T-helper 9 cell (primary cell): ENCODE measurements at places on chromosomes 3 and 15.

DNA sequence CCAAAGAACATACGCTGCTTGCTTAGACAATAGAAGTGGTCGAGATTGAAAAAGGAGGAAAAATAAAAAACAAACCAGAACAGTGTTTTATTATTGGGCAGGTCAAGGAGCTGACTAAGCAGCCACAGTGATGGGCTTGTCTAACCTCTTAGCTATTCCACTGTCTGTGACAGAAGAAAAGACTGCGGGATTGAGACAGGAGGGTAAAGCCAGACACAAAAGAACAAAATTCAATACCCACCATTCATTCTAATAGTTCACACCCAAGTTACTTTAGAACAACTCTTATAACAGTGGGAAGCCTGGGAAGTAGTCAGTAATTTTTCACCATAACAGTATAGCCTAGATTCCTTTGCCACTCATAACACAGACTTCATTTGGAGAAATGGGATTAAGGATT, 435.4 kb downstream of the MFSD1 start:
- DNase-seq = no peak

GRCh38 chr3:14280326-14280725, 101.7 kb downstream of the LSM3 start:
- no peak for DNase-seq

DNA sequence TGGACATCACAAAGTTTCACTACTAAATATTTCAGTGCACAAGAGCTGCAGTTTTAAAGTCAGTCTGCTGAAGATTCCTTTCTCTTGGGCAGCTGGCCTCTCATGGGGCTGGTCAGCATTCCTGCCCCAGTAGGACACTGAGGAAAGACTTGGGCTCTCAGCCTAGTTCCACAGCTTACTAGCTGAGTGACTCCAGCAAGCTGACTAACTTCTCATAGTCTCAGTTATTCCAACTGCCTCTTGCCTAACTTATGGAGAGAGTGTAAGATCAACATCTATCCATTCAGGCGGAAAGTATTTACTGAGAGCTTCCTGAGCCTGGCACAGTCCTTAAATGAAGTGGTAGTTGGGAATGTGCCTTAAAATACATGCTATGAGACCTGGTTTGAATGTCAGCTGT, 27.0 kb downstream of the TM4SF4 start:
- DNase-seq = no peak

GRCh38 chr3:47573190-47574172, 5.2 kb downstream of the CSPG5 start:
- DNase-seq = no peak

DNA sequence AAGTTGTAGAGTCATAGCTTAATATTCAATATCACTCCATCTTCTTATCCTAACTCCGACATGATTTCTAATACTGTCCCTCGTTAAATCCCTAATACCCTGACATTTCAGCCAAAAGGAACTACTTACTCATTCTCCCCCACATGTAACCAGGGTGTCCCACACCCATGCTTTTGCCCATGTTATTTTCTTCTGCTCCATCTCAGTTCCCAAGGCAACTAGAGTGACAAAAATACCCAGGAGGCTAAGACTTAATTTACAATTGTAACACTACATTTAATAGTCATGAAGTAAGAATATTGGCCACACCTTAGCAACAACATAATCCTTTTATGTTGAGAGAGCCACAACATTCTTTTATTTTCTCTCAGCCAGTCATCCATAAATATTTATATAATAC, 248.5 kb upstream of the TGFBR2 start:
- no peak for DNase-seq

GRCh38 chr3:156915372-156915771, 89.2 kb downstream of the LEKR1 start:
- DNase-seq = no peak

GRCh38 chr3:107664614-107665013, 141.9 kb downstream of the BBX start:
- no peak for DNase-seq

DNA sequence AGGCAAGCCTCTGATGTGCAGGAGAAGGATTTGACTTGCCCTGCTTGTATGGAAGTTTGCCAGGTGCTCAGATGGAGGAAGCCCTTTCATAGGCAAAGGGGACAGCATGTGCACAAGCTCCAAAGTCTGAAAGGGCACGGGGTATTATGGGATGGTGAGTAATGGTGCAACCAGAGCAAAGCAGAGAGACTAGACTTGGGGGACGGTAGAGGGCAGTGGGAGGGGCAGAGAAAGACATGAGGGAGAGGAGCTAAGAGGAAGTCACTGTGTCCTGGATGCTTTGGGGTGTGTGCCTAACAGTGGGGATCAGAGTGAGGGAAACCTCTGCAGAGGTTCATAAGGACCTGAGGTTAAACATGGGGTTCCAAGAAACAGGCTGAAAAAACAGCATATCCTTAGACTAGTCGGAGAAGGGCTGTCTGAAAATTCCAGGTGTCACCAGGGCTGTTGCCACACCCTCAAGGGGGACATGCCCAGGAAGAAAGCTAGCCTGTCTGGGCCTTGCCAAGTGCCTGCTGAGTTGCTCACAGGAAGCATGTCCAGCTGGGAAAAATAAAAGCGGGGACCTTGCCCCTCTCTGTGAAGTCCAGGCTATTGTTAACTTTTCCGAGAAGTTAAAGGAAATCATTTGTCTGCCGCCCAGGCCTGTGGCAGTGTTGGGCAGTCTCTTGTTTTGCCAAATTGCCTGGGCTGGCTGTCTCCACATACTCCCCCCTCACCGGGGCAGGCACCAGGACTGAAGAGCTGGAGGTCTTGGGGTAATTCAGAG, 47.1 kb downstream of the HRH1 start:
- DNase-seq = no peak

DNA sequence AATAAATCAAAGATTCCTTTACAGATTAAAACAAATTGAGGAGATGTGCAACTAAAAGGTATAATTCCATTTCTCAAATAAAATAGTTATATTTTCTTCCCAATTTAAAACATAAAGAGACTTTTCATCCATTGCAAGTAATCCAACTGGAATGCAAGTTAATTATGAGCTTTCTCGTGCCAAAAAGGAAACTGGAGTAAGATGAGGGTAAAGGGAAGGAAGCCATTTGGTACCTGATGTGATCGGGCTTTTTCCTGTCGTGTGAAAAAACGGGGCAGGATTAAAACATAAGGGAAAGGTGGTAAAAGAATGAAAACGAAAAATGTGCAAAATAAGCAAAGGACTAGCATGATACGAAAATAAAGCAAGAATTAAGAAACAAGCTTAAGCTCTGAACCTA, 41.8 kb upstream of the XXYLT1 start:
- no peak for DNase-seq

DNA sequence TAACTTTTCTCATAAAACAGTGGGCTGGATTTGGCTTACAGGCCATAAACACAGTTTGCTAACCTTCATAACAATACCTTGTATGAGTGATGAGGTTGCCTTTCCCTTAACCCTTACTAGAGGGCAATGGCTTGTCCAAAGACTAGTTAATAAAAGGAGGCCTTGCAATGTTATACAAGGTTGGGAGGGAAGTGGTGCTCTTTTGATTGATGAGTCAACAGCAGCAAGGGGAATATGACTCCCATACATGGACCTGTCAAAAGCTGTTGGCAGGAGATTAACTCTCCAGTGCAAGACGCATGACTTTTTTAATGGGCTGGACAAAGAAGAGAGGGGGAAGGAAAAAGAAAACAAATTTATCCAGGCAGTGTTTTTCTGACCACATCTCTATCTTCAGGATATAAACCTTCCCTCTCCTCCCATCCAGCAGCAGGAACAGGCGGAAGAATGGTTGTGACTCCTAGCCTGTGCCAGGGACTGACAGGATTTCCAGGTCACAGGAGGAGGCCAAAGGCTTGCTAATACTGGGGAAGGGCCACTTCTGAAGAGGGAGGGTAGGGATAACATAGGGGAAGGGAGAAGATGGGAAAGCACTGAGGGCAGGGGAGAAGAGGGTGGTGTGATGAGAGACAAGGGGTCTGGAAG, 35.2 kb upstream of the ARL14 start:
- DNase-seq = no peak

- DNase-seq = no peak
Measured at GRCh38 chr3:194395212-194395611, 3.9 kb downstream of the GP5 start.

GRCh38 chr3:188154809-188155574, 1.0 kb downstream of the LPP start:
- DNase-seq = no peak

DNA sequence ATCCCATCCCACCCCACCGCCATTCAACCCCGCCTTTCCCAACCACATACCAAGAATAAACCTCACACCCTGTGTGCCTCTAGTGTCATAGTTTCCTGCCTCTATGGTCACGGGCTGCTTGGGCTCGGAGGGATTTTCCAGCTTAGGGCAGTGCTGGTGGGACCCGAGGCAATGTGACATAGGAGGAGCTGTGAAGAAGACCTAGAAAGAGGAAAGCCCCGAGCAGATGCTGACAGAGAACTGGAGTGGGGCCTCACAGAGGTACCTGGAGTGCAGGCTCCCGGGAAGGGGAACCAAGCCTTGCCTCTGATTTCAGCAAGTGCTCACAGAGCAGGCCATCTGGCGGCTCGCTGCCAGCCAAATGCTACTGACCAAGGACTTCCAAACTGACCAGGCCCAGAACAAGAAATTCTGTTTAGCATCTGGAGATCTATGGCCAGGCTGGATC, 27.5 kb downstream of the BHLHE40 start:
- peak; percentile 64 for DNase-seq

DNA sequence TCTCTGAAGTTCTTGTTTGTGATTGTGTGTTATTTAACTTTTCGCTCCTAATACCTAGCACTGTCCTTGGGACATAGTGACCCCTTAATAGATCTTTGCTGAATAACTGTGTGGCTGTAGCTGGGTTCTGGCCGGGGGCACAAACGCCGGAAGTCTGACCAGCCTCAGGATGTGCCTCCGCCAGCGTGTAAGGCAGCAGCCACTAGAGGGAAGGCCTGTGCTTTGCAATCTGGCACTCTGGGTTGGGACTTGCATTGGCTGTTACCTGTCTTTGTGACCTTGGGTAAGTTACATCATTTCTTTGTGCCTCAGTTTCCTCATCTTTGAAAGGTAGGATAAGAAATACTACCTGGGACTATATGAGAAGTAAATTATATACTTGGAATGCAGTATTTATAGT, 158.7 kb downstream of the GHSR start:
- no peak for DNase-seq

- no peak for DNase-seq
Measured at GRCh38 chr15:63797116-63797515, 36.6 kb downstream of the HERC1 start.

- DNase-seq = no peak
Measured at GRCh38 chr3:172546628-172547214, 23.5 kb upstream of the TNFSF10 start.

DNA sequence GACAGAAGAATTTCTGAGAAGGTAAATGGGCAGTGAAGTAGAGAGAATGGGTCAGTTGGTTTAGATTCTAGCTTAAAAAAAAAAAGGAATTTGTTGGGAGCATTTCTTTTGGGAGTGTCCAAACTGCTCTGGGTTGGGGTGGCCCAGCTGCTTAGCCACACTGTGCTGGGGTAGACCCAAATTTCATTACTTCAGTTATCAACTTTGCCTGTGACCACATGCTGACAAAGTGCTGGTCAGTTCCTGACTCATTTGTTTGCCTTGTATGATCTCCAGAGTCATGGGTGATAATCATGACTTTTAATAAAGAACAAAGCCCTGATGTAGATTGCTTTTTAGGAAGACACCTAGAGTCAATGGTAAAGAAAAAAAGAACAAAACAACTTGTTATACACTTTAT, 121.5 kb upstream of the FGF7 start:
- DNase-seq = no peak

DNA sequence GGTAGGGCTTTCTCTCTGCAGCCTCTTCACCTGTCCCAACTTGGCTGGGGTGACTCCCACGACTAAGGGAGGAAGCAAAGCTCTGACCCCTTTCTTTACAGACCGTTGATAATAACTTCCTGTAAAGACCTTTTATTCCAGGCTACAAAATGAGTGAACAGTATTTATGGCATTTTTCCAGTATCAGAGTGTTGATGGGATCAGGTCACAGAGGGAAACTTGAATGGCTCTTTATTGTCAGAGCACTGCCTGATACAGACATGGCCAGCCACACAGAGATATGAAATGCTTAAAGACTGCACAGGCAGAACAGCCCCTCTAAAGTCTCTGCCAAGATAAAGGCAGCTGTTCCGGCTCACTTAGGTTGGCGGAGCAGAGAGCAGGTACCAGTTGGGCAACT, 1033.9 kb upstream of the NR2F2 start:
- DNase-seq = no peak
